ENCODE measurements at places on chromosomes 3 and 15. TPM values are rescaled to one million over a fixed set of nuclear protein-coding genes. Genes with fewer than 3 reads are reported as not detected.

RASGRF1 gene
- 3.1 TPM for total RNA-seq

PLA2G4E gene
- 0.31 TPM for total RNA-seq

DNA sequence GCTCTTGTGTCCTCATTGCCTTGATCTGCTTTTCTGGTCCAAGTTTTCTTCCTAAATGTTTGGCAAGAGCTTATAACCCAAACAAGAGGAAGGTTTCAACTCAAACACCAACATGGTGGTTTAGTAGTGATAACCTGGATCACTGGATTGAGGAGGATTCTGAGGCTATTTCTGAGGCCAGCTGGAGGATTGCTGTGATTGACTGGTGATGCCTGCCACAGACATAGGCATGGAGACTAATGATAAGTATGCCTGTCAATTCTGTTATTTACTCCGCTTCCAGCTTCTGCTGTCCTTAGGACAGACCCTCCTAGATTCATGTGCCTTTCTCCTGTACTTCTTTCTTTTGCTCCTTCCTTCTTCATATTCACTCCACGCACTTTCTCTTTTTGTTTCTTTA is 150.5 kb downstream of the SHQ1 start:
- no peak for DNase-seq

DNA sequence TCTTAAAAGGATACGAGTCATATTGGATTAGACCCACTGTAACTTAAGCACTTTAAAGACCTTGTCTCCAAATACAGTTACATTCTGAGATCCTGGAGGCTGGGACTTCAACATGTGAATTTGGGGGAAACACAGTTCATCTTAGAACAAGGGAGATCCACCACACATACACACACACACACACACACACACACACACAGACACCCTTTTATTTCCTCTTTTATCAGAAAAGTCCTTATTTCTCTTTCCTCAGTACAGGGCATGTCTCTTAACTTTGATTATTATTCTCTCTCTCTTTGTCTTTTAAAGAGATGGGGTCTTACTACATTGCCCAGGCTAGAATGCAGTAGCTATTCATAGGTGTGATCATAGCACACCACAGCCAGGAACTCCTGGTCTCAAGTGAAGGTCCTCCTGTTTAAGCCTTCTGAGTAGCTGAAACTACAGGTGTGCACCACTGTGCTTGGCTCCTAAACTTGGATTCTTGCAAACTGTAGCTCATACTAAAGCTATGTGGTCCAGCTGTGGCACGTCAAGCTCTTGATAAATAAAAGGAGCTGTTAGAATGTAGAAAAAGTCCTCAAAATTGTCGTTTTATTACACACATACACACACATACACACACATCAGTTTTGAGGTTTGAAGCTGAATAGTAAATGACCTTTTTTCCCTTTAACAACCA is 7.4 kb downstream of the GOLM2 start:
- DNase-seq: no peak

DNA sequence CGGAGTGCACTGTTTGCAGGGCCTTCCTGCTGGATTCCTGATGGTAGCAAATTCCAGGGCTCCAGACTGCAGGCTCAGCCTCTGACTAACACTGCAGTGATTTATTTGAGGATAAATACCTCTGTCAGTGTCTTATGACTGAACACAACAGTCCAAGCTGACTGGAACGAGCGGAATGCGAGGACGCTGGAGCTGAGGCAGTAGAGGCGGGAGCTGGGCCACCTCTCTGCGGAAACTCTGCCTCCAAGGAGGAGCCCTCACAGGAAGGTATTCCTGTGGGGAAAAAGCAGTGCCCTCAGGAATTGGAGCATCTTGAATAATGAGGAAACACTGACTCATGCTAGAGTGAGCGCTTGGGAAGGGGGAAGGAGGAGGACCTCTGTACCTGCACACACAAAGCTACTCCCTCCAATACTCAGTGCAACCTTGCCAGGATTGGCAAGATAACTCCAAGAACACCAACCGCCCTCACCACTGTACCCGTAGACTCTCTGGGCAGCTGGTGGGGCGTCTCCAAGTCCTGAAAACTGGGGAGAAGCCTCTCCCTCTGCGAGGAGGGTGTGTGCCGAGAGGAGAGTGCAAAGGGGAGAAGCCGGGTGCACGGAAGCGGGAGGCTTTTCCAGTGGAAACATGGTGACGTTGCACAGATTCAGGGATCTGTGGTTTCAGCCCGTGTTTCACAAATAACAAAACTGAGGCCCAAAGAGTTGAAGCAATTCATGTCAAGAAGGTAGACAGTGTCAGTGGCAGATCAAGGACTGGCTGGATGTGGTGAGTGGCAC is 43.0 kb downstream of the VGLL4 start:
- peak; percentile 82 for DNase-seq

- DNase-seq: no peak
These were observed at the start of gene VILL for GRCh38 chr3:37990527-37990926. Gene VILL (plus strand): TSS chr3:37990786. CDS start chr3:37993673, 2,887 bp downstream.

DNA sequence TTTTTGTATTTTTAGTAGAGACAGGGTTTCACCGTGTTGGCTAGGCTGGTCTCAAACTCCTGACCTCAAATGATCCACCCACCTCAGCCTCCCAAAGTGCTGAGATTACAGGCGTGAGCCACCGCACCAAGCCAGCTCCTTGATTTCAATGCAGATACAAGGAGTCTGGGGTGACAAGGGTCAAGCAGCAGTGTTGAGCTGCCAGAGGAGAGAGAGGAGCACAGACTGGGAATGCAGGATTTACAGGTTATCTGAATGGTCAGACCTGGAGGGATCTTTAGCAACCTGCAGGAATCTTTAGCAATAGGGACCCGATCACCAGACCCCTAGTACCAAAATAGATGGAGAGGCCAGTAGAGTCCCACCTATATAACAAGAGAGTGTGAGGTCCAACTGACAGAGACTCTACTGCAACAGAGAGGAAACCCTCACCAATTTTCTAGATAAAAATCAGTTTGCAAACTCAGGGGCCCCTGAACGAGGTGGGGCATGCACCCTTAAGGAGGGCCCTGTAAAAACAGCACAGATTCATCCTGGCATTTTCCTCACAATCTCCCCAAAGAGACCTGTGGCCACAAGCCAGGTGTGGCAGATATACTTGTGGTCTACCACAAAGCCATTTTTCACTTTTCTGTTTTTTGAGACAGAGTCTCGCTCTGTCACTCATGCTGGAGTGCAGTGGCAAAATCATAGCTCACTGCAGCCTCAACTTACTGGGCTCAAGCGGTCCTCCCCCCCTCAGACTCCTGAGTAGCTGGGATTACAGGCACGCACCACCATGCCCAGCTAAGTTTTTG is 10.7 kb upstream of the SHISA5 start:
- DNase-seq: no peak
